NCI-H524 (cell line): ENCODE measurements at places on chromosomes 4 and X.

DNA sequence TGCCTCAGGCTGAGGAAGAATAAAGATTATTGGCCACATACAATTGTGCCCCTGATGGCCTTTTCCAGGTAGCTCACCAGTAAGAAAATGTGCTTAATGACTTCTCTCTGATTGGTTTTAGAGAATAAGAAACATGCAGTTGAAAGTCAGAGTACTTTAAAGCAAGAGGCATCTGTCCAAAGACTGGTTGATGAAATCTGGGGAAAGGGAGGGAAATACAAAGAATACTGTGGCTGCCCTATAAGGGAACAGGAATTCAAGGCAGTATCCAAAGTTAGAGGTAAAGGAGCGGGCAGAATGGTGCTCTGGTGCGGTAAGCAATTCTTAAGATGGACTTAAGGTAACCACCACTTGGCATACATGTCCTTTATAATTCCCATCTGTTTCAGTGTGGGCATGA is 11.4 kb downstream of the PBDC1 start:
- DNase-seq = no peak

- DNase-seq = no peak
Observed at GRCh38 chrX:28549838-28550237, 37.4 kb upstream of the IL1RAPL1 start.

- DNase-seq = no peak
Observed at GRCh38 chr4:18621186-18621585, 599.6 kb upstream of the LCORL start.

DNA sequence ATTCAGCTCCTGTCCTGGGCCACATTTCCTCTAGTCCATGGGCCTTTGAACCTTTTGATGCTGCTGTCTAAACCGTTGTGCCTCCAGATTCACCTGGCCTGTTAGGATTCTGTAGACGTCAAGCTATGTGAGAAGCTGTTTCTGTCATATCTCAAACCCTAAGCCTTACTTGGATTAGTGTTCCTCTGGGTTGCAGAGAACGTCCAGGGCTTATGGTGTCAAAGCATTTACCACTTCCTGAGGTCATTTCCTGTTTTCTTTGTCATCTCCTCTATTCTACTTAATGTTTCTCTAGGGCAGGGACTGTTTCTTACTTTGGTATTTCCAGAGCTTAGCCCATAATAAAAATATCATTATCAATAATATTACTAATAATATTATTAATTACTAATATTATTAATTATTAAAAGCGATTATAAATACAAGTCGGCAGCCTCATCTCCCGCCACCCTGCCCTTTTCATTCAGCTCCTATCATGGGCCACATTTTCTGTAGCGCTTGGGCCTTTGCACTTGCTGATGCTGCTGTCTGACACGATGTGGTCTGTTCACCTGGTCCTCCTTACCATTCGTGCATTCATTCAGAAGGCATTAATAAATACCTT is 19.1 kb downstream of the PRIMPOL start:
- DNase-seq = no peak

DNA sequence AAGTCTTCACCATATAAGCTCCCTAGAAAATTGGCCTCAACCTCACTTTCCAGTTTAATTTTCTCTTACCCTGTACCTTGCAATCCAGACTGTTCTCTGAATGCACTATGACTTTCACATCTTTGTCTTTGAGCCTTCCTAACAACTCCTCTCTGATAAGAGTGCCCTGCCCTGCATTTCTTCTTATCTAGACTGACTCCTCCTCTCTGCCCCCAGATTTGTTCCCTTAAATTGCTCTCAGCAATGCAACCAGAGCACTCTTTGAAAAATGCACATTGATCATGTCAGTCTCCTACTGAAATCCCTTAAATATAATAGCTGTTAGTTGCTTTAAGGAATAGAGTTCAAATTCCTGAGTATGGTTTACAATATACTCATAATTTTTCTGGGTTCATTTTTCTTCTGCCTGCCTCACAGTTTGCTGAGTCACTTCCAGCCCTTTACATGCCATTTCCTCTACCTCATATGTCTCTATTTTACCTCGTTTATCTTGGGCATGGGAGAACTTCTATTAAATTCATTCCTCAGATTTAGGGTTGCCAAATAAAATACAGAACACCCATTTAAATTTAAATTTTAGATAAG is 582.7 kb upstream of the AADAT start:
- peak; percentile 28 for DNase-seq

- no peak for DNase-seq
Observed at GRCh38 chr4:118754890-118755289, 69.7 kb downstream of the METTL14 start.

DNA sequence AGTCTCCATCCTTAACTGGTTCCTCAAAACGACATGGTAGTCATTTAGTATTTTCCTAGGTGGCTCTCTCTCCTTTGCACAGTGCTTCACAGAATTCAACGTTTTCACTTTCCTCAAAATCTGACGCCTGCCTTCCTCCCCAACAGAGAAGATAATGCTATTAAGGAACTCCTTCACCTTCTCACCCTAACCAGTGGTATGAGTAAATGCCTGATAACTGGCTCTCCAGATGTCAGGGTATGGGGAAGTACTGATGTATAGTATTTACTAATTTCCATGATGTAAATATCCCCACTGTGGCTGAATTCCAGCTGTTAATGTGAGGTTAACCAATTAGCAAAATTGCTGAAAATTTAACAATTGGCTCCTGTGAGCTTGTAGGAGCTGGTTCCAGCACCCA is 28.8 kb upstream of the NSUN7 start:
- DNase-seq = no peak

DNA sequence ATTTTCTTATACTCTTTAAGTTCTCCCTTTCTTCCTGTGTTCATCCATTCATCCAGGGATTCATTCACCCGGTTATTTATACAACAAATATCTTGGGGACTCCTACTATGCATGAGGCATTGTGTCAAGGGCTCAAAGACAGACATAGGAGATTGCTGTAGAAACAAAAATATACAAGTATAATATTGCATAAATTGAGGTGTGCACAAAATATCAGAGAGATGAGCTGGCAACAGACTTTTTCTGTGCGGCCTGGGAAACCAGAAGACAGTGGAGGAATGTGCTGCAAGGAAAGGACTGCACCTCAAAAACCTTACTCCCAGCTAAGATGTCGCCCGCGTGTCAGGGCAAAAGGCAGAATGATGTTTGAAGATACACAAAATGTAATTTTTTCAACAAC is 9.6 kb downstream of the OTOP1 start:
- no peak for DNase-seq

DNA sequence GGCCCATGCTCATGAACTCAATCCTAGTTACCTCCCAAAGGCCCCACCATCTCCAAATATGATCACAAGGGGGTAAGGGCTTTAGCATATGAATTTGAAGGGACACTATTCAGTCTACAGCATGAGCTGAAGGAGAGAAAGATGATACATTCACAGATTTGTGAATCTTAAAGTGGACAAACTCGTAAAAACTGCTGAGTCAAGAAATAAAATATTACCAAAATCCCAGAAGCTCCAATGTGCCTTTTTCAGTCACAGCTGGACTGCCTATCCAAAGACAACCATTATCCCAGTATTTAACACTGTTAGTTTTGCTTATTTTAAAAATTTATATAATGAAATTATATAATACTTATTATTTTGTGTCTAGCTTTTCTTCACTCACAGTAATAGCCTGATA is 109.0 kb downstream of the CXXC4 start:
- no peak for DNase-seq

DNA sequence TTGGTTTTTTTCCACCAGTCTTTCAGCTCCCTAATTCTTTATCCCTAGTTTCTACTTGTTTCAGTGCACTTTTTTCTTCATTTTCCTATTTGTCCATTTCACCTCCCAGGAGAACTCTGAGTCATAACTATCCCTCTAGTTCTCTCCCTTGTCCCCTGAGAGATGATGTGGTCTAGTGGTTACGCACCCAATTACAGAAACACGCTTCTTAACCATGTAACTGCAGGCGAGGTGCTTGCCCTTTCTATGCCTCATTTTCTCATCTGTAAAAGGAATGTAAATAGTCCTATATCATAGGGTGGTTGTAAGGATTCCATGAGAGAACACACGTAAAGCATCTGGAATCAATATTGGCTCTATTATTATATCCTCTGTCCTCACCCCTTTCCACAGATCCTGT is 8.8 kb upstream of the GRPR start:
- no peak for DNase-seq

DNA sequence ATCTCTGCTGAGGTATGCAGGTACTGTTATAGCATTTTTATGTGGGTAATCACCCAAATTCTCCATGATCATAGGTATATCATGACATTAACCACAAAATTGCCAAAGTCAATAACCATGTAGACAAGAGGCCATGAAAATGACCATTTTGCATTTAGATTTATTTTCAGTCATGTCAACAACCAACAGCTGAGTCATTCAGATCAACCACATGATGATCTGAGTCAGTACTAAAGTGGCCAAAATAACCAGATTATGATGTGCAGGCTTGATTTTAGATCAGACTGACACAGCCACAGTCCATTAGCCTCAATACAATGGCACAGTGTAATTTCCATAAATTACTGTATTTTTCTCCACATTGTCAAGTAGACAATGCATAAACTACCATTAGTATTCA is 240.5 kb downstream of the GRIA3 start:
- DNase-seq = no peak

- peak; percentile 7 for DNase-seq
Observed at GRCh38 chrX:53262189-53262917, 19.0 kb downstream of the IQSEC2 start.

- no peak for DNase-seq
Observed at GRCh38 chrX:38426785-38427184, 74.4 kb downstream of the OTC start.

DNA sequence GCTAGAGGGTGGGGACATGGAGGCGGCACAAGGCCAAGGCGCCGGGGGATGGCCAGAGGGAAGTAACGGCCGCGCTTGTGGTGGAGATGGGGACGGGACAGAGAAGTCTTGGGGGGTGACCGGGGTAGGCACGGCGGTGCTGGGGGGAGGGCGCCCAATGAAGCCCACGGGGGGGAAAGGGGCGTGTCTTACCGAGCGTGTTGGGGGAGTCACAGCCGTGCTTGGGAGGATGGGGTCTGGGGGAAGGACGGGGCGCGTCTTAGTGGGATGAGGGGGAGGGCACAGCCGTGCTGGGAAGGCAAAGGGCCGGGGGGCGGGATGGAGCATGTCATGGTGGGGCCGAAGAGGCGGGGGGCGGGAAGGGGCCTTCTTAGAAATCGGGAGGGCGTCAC is 952 bp downstream of the ARSD start:
- DNase-seq = no peak

- DNase-seq = no peak
Observed at GRCh38 chr4:37639551-37640285, 46.5 kb downstream of the RELL1 start.

DNA sequence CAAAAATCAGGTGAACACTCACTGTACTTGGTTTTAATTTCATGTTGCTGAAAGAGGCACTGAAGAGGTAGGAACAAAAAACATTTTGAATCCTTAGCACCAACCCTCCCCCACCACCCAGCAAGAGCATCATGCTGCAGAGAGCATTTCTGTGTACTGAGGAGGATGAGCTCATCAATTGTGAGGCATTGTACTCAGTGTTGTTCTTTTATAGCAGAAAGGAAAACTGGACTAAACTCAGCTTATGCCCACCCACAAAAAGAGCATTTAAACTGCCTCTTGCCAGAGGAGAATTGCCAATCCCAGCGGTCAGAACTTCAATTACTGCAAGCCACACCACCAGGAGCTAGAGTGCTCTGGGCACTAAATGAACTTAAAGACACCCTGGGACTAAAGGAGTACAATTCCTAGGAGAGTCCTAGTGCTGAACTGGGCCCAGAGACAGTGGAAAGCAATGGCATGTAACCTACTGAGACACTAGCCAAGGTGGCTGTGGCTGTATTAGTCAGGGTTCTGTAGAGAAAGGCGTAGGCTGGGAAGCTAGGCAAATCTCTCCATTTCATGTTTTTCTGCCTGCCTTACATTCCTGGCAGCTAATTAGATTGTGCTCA is 280.7 kb upstream of the KLHL4 start:
- DNase-seq = no peak

- no peak for DNase-seq
Observed at GRCh38 chr4:172963498-172964294, 204.9 kb upstream of the GALNT7 start.

DNA sequence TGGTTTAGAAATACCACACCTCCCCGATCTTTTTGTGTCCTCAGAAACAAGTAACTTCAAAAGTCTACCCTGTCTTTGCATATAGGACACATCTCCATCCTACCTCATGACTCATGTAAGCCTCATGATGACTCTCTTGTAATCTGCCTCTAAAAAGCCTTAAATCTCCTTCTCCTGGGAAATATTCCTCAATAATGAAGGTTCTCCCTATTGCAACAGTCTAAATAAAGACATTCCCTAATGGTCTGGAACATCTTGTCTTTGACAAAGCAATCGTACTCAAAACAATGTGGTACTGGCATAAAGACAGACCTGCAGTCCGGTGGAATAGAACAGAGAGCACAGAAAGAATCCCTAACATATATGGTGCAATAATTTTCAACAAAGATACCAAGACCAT is 257.7 kb downstream of the OPHN1 start:
- no peak for DNase-seq

- no peak for DNase-seq
Observed at GRCh38 chr4:121684561-121684960, 12.2 kb downstream of the ANXA5 start.

- DNase-seq = no peak
Observed at GRCh38 chr4:69787879-69788278, 27.5 kb upstream of the SULT1B1 start.

DNA sequence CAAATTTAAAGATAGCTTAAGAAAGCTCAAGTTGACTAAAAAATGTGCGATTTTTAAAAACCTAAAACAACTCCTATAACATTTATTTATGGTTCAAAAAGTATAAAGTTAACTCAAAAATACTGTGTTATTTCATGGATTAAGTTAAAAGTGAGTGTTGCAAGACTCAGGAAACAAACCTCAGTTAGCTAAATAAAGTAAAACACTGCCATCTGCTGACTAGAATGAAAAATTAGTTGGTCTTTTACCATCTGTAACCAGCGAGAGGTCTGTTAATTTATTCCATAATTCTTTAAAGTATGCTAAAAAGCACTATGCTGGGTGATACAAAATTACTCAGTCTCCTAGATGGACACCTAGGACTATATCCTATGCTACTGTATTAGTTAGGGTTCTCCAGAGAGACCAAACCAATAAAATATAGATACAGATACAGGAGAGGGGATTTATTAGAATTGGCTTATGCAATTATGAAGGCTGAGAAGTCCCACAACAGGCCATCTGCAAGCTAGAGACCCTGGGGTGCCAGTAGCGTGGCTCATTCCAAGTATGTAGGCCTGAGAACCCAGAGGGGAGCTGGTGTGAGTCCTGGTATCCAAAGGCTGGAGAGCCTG is 4.9 kb upstream of the WDFY3 start:
- peak; percentile 6 for DNase-seq

GRCh38 chr4:7929118-7929951 is 10.3 kb downstream of the AFAP1 start:
- DNase-seq = peak; percentile 75

DNA sequence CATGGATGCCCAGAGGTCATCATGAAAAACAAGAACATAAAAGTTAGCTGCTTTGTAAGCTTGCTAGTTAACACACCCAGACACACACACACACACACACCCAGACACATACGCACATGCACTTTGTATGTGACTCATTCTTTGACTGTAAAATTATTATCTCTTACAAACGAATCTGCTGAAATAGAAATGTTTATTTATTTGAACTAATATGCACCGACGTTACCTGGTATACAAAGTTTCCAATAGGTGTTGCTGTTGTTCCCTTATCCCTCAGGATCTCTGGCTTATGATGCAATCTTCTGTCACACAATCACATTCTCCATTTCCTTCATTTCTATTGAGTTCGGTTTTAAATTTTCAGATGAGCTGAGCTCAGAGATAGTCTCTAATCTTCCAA is 209.3 kb downstream of the PTTG2 start:
- no peak for DNase-seq
